ENCODE measurements at places on chromosomes 3 and 15.

- no peak for DNase-seq
Observed at GRCh38 chr3:53182764-53183355, 21.9 kb downstream of the PRKCD start.

- no peak for DNase-seq
Observed at GRCh38 chr3:46416125-46416810, 9.2 kb downstream of the CCRL2 start.

DNA sequence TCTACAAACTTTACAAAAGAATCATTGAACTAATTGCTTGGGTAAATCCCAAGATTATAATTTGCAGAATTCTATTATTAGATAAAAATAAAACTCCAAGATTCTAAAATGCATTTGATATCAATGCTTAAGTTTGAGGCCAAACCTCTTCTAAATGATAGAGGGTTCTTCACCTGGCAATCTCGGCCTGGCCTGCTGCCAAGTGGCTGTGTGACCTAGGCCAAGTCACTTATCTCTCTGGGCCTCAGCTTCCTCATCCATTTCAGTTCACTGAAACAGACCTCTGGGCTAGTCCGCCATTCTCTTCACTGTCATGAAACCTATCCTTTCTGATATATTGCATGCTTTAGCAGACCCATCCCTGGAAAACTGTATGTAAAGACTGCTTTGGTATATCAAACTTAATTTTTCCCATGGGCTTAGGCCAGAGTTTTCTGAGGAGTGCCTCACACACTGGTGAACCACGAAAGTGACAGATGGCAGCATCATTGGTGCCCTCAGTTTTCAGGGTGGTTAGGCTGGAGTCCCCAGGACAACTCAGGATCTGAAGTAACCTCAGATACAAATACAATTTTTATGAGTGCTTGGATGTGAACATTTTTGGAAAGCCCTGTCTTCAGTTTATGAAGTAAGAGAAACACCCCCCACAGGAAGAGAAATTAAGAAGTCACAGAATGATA lies 21.8 kb downstream of the NUDT16 start:
- DNase-seq: no peak

DNA sequence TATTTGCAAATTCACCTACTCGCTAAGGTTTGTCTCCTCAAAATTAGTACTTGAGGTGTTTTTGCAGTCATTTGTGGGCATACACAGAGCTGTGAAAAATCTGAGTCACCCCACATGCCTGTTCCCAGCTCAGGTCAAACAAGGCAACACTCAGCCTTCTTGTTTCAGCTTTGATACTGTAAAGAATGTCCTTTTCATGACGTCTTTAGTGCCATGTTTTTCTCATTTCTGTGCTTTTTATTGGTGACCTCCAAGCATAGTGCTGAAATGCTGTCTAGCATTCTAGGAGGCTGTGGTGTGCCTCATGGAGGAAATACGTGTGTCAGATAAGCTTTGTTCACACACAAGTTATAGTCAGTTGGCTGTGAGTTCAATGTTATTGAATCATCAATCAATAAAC lies 8.8 kb downstream of the CAPN3 start:
- no peak for DNase-seq

DNA sequence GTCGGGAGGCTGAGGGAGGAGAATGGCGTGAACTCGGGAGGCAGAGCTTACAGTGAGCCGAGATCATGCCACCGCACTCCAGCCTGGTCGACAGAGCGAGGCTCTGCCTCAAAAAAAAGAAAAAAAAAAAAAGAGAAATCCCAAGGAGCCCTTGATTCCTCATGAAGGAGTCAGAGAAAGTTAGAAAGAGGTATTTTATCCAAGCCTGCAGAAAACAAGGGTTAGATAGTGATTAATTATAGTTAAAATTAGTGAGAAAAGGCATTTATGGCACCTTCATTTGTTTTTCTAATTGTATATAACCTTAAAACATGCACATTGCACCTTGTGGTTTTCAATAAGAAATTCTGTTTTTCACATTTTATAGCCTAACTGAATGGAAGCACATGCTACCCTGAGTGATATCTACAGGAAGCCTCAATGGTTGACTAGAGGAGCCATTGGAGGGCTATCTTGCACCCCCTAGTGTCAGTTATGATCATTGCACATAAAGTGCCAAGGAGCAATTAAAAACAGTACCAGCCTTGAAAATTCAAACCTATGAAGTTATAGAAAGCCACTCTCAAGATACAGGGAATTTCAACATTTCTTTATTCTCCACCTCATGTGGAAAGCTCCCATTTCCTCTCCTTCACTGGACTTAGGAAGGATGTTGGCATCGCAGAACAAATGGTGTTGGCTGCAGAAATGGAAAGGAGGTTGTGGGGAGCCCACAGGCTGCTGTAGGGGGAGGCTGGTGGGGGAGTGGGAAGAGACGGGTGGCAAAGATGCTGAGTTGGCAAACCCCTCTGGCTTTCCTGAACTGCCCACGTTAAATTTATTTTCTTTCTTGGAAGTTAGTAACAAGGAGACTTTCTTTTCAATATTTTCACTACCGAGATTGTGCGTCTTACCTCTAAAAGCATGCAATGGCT lies 48.5 kb downstream of the ITGA11 start:
- no peak for DNase-seq

DNA sequence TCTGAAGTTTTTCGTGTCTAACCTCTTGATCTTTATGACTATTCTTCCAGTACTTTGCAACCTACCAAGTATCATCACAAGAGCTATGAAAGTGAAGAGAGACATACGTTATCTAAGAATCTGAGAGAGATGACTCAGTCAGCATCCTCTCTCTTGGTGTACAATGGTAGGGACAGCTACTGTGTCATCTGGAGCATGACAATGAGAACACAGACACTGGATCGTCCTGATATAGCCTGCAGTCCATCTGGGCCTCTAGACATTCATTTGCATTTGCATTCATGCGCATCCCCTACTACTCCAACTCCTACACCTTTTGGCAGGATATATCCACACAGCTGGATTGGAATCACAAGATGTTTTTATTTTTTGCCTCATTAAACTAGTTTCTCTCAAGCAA lies 115.2 kb downstream of the PEX5L start:
- DNase-seq: no peak

DNA sequence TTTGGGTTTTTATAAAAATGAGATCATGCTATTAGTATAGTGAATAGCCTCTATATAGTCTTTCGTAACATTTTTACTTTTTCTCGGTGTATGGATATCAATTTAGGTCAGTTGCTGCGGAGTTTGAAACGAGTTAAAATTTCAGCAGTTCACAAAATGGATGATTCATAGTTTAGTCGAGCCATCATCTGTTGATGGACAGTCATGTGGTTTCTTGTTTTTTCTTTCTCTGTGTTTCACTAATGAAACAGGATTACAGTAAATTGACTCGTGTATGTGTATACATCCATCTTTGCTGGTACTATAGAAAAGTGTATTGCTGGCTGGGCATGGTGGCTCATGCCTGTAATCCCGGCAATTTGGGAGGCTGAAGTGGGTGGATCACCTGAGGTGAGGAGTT lies 106.8 kb downstream of the IGF1R start:
- no peak for DNase-seq

DNA sequence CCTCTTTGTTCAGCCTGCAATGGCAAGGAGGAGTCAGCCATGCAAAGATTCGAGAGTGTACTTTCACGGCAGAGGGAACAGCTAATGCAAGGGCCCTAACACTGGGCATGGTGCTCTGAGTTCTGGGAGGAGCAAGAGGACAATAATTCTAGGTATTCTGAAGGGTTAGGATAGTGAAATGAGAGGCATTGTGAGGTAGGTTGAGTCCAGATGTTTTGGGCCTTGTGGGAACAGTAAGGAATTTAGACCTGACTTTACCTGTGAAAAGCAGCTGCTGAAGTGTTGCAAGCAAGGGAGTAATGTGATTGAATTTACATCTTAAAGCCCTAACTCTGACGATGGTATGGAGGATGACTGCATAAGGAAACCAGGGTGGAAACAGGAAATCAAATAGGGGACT lies 211.6 kb downstream of the CNTN3 start:
- DNase-seq: no peak

GRCh38 chr3:96803870-96804269 lies 10.5 kb upstream of the EPHA6 start:
- DNase-seq: no peak

DNA sequence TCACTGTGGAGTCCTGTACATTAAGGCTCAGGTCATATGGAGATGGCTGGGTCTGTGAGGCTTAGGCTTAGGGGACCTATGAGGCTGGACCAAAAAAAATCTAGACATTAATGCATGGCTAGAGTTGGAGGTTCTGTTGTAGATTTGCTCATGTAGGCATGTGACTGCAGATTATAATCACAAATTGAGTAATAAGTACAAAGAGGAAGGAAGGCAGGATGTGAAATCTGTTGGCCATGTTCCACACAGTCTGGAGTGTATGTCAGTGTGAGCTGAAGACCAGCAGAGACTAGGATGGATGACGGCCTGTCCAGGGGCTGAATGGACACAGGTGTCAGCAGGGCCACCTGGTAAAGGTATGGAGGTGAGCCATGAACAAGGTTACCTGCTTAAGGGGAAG lies at the start of gene ST3GAL6:
ST3GAL6 (plus strand) TSS at position 265 of the 400 bp plus-strand sequence. CDS start 5,101 bp downstream, outside the sequence.
- DNase-seq: no peak

GRCh38 chr3:196501316-196502044 lies 2.1 kb downstream of the RNF168 start:
- DNase-seq: no peak

GRCh38 chr3:136343446-136343845 lies 93.3 kb downstream of the PCCB start:
- no peak for DNase-seq

DNA sequence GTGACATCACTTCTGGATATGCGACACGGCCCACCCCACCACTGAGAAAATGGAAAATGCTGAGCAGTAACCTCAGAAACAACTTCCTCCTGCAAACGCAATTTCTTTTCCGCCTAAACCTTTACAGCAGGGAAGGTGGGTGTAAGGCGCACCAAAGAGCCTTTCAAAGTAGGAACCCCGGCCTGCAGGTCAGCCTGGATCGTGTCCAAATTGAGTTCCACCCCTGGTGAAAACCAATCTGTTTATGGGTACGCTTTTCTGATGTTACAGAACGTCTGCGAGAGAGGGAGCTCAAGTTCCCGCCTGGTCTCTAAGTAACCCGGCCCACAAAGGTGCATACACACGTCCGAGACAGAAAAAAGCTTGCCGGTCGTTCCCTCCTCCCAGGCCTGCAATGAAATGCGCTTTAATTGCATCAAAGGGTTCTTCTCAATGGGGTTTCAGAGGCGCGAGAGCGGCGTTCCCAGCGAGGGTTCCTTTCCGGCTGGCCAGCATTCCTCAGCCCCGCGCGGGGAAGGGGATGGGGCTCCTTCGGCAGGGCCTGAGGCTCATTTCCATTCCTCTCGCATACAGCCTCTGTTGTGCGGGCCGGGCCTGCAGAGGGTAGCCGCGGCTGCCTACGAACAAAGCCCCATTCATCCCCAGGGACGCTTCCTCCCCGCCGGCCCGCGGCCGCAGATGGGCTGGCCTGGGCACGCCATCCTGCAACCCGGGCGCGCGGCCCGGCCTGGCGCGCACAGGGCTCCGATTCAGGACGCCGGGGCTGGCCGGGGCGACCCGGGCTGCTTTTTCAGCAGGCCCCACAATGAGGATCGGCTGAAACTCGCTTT lies 138.1 kb downstream of the TMCO5A start:
- DNase-seq: peak; percentile 19

GRCh38 chr3:36519682-36520081 lies 139.4 kb downstream of the STAC start:
- no peak for DNase-seq

- DNase-seq: no peak
Observed at GRCh38 chr3:58989163-58989562, 60.7 kb downstream of the CFAP20DC start.

- no peak for DNase-seq
Observed at GRCh38 chr3:121705541-121705940, 44.0 kb downstream of the GOLGB1 start.

DNA sequence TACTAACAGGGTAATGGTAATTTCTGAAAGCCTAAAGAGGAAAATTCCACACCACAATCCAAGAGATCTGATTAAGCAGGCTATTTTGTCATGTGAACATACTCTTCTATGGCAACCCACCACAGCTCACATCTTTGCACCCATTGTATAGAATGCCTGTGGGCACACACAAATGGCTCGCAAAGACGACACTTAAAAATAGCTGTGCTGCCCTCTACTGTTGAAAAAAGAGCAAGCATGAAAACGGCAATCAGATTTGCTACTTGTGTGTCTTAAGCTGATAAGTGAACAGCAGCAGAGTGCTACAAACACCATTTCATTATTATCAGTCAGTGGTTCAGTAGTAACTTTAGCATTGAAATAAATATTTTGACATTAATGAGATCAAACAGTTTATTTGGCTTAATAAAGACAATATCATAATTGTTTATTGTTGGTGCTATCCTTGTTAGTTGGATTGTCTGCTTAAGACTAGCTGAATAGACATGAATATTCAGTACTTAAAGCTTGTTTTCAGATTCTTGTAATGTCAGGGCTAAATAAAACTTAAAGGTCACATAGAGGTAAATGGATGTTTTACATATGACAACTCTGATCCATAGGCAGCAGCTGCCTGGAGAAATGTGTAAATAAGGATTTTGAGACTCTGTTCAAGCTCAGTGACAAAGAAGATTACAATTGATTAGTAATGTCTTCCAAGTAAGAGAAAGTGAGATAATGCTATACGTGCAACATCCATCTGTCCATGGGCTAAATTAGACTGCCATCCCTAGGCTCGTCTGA lies 199.1 kb downstream of the LRRN1 start:
- no peak for DNase-seq

- DNase-seq: no peak
Observed at GRCh38 chr3:171566803-171567422, 106.7 kb upstream of the TNIK start.

- no peak for DNase-seq
Observed at GRCh38 chr3:157493627-157494550, 9.3 kb downstream of the VEPH1 start.

DNA sequence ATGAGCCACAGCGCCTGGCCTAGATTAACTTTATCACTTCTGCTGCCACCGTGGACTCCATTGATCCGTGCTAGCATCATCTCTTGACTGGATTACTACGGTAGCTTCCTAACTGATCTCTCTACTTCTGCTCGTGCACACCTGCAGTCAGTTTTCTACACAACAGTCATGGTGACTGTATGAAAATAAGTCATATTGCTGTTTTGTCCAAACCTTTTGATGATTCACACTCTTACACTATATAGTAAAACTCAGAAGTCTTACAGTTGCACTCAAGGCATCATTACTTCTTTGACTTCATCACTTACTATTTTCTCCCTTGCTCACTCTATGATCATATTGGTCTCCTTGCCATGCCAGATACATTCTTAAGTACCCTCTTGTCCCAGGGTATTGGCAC lies 10.1 kb downstream of the PDCD6IP start:
- DNase-seq: no peak

DNA sequence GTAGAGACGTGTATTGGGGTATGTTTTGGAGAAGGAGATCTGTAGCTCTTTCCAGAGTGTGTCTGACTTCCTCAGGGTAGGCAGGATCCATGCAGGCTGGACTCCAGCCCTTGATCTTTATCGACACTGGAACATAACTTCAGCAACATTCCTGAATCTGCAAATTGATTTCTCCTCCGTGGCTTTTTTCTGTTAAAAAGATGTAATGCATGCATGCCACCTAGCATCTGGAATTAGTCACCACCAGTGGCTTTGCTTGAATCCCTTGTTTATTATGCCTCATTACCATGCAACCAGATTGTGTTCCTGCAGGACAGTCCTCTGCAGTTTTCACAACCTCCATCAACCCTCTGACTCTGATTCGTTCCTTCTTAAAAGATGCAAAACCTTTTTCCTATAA lies 86.1 kb downstream of the CCNL1 start:
- no peak for DNase-seq

- no peak for DNase-seq
Observed at GRCh38 chr15:31457631-31458526, 131.2 kb downstream of the KLF13 start.

- DNase-seq: no peak
Observed at GRCh38 chr15:67570875-67571647, 28.6 kb downstream of the MAP2K5 start.

GRCh38 chr3:120903221-120903620 lies 4.8 kb upstream of the STXBP5L start:
- DNase-seq: no peak
